Esophagus squamous epithelium (tissue), 5 donors: ENCODE measurements at places on chromosomes 13 and 19.

- DNase-seq, result no peak
These were observed 12.7 kb downstream of the NPAS1 start for GRCh38 chr19:47032171-47032811.

DNA sequence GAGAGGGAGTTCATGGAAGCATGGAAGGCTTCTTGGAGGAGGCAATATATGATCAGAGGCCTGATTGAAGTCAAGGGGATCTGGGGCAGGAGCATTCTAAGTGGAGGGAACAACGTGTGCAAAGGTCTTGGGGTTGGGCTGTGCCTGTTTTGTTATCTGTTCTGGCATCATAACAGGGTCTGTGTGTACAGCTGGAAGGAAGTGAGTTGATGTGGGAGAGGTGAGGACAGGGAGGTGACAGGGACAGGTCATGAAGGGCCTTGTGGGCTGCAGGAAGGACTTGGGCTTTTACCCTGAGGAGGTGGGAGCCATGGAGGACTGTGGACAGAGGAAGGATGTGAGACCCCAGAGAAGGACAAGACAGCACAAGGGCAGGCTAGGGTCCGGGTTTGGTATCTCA, 1.2 kb upstream of the NFILZ start:
- no peak for DNase-seq

DNA sequence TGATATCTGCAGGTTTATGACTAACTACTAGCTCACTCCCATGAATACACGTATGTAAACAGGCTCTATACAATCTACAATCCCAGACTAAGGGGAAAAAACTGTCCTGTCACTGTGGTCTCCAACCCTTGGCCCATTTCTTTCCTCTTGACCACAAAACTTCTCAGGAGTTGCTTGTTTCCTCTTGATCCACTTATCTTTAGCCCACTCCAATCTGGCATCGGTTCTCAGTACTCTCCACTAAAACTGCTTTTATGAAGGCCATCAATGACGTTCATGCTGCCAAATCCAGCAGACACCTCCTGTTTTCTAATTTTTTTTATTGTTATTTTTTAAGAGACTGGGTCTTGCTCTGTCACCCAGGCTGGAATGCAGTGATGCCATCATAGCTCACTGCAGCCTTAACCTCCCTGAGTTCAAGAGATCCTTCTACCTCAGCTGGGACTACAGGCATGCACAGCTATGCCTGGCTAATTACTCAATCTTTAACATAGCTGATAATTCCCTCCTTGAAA, 31.9 kb upstream of the USPL1 start:
- DNase-seq, result no peak

- DNase-seq, result no peak
These were observed 2.0 kb upstream of the RNF126 start for GRCh38 chr19:664913-665443.

DNA sequence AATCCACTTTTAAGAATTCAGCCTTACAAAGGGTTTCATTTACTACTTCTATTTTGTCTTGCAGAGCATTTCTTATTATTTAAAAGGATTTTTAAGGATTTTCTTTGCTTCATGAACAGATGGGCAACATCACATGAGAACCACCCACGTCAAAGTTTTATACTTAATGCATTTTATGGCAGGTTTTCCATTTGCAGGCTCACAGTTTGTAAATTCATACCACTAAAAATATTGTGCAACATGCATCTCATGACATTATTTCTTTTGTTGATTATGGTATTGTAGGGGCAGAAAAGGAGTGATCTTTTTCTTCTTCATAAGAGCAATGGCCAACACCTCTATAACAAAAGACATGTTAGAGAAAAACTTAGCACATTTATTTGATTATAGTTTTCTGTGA, 554.0 kb upstream of the SPRY2 start:
- no peak for DNase-seq

GRCh38 chr13:24687611-24688010, 7.4 kb downstream of the ATP12A start:
- no peak for DNase-seq

- DNase-seq, result no peak
These were observed 14.9 kb downstream of the HNRNPM start for GRCh38 chr19:8459520-8460270.

- no peak for DNase-seq
These were observed 712.0 kb upstream of the GPC6 start for GRCh38 chr13:92514420-92515125.

DNA sequence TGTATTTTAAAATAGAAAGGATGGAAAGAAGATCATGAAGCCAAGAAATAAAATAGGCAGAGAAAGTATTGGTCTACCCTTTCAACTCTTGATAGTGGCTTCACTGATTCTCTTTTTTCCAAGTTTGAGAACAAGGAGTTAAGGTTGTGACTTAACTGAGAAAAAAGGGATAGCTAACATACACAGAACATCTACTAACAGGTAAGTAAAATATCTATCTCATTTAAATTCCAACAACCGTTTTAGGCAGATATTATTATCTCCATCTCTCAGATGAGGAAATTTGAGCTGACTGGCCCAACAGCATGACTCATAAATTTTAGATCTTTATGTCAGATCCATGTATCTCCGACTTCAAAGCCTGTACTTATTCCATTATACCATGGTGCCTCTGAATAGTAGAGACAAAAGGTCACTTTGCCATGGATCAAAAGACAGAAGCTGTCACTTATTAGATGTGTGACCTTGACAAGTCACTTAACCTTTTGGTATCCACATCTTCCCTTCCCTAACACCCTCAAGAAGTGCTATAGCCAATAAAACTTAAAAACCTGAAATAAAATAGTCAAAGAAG, 152.1 kb downstream of the DACH1 start:
- DNase-seq, result no peak

DNA sequence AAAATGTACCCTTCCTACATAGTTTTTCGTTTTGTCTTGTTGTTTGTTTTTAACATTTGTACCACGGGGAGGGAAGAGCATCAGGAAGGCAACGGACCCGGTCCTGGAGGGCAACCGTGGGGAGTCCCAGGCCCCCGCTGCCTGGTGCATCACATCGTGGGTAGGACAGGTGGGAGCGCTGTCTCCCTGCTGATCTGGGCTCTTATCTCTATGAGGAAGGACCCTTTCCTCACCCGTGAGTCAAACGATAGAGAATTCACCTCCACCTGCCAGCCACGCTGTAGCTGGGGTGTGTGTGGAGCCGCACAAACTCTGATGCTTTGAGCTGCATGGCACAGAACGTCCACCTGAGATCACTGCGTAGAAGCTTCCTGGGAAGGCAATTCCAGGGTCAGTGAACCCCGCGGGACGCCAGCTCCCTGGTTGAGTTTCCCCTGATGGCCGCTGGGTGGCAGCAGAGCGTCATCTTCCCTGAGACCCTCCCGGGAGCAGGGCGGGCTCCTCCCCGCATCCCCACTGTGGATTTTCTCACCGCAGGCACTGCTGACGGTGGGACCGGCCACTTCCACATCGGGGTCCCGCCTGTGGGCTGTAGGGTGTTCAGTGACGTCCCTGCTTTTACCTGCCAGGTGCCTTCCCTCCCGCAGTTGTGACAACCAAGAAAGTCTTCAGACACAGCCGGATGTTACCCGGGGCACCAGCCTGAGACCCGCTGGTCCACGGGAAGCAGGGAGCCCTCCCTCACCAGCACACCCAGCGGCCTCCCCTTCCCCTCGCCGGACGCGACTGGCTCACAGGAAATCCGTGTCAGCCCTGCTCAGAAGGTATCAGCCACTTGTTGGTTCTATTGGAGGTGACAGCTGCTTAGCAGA, 54.7 kb downstream of the ZNF787 start:
- DNase-seq, result no peak

DNA sequence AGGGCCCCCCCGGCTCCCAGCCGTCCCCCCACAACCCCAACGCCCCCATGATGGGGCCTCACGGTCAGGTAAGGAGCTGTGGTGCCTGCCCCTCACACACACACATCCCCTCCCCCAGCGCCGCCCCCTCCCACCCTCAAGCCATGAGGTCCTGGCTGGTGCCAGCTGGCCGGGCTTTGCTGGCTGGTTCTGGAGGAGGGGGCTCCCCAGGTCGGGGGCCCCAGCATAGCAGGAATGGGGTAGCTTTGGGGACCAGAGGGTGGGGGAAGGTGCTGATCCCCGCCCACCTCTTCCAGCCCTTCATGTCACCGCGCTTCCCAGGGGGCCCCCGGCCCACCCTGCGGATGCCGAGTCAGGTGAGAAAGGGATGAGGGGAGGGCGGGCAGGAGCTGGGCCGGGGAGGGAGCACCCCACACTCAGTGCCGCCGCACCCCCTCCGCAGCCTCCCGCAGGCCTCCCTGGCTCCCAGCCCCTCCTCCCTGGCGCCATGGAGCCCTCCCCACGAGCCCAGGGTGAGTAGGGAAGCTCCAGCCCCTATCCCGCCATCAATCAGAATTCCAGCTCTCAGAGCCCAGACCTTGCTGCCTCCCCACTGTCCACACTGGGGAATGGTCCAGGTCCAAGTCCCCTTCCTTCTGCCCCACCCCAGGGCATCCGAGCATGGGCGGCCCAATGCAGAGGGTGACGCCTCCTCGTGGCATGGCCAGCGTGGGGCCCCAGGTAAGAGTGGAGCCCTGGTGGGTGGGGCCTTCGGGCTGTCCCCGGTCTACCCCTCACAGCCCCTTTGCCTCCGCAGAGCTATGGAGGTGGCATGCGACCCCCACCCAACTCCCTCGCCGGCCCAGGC, 6.4 kb downstream of the ISYNA1 start:
- no peak for DNase-seq

DNA sequence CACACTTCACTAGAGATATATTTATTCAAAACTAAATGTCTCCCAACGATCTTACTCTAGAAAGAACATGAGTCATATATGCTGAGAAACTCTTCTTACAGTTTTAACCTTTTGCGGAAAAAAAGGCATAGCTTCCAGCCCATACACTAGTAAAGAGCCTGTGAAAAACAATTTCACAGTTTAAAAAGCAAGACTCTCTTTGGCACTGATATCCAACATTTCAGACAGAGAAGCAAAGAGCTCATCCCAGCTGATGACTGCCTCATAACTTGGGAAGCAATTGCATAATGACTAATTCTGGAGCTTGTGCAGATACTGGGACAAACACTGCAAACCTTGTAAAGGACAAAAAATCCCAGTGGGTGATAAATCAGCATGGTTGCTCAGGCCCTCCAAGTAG, 88.0 kb downstream of the ENOX1 start:
- DNase-seq, result no peak

DNA sequence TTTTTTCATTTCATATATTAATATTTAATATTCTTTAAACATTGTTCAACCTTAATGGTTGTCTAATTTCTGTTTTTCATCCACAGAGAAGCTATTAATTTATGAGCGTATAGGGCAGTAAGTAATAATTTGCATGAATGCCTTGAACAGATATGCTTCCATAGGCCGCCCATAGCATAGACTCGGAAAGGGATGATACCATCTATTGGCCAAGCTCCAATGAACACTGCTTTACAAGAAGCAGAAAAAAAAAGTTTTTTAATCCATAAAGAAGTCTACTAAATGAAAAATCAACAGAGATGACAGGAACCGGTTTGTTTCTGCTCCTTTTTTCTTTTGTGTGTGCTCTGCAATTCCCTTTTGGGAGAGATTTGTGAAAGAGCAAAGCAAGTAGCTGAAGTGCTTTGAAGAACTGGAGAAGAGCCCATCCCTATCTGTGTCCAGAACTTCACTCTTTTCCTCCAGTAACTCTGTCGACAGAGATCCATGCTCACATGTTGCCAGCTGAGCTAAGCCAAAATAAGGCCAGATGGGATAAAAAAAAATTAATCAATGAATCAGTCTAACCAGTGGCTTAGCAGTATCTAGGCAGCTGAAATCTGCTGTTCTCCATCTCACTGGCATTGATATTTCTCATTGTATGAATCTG, 215.9 kb upstream of the SOX21 start:
- no peak for DNase-seq

DNA sequence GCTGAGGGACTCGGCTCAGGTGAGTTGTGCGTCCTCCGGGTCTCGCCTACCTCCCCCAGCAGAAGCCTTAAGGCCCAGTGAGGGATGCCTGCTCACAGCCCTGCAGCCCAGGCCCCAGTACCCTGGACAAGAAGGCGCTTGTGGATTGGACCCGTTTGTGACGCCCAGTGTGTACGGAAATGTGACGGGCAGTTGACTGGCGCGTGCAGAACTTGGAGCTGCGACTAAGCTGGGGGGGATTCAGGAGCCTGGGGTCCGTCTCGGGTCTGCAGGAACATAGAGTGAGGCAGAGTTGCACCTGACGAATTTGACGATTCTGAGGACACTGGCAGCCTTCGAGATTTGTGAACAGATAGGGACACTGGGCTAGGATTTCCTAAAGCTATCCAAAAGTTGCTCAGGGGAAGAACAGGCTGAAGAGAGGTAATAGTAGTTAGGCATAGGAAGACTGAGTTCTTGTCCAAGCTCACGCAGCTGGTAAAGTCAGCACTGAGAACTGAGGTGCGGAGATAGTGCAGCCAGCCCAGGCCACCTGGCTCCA, 519 bp downstream of the ZNF551 start:
- DNase-seq, result no peak

- DNase-seq, result no peak
These were observed 768 bp upstream of the SLC44A2 start for GRCh38 chr19:10624585-10624984.

- DNase-seq, result no peak
These were observed at the start of gene NCR1 for GRCh38 chr19:54905803-54906511. Gene NCR1, plus strand, starts transcription at chr19:54906148. Its CDS starts 40 bp downstream, at chr19:54906188.

- DNase-seq, result no peak
These were observed 76.2 kb upstream of the TNFSF11 start for GRCh38 chr13:42497798-42498197.

- no peak for DNase-seq
These were observed 469.9 kb downstream of the GPC5 start for GRCh38 chr13:91868351-91868750.

DNA sequence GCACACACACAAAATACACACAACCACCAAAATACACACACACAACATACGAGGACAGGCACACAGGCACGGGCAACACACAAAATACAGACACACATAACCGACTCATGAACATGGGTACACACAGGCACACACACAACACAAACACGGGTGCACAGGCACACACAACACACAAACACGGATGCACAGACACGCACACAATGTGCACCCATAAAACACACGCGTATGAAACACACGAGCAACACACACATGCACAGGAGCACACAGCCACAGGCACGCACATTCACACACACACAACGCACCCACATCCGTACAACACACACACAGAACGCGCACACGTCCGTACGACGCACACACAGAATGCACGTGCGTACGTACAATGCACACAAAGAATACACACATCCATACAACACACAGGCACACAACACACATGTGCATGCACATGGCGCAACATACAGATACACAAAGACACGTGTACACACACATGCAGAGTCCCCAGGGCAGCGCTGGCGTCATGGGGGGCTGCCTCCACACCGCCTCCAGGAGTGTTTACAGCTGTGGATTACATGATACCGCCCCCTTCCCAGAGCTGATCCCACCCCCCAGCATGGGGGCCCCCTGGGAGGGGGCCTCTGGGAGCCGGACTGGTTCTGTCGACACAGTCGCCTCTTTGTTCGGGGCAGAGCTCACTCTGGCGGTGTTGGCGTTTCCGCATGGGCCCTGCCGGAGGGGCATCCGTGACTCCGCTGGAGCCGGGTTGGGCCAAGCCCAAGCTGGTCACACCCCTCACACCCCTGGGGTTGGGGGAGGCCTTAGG, 2.9 kb downstream of the SBNO2 start:
- DNase-seq, result no peak

- no peak for DNase-seq
These were observed 614.4 kb upstream of the PCDH9 start for GRCh38 chr13:67844574-67844973.
